Stimulated activated CD4-positive, alpha-beta T cell treated with anti-CD3 and anti-CD28 coated beads, TNF-alpha, amount 100 ng/mL, for 24 hours (primary cell): ENCODE measurements at places on chromosomes 5 and 9.

DNA sequence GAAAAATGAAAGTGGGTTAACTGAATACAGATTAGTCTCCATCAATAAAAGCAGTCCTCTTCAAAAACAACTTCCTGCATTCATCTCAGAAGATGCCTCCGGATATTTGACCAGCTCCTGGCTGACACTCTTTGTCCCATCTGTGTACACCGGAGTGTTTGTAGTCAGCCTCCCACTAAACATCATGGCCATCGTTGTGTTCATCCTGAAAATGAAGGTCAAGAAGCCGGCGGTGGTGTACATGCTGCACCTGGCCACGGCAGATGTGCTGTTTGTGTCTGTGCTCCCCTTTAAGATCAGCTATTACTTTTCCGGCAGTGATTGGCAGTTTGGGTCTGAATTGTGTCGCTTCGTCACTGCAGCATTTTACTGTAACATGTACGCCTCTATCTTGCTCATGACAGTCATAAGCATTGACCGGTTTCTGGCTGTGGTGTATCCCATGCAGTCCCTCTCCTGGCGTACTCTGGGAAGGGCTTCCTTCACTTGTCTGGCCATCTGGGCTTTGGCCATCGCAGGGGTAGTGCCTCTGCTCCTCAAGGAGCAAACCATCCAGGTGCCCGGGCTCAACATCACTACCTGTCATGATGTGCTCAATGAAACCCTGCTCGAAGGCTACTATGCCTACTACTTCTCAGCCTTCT lies 16.6 kb downstream of the F2R start:
- no peak for DNase-seq

DNA sequence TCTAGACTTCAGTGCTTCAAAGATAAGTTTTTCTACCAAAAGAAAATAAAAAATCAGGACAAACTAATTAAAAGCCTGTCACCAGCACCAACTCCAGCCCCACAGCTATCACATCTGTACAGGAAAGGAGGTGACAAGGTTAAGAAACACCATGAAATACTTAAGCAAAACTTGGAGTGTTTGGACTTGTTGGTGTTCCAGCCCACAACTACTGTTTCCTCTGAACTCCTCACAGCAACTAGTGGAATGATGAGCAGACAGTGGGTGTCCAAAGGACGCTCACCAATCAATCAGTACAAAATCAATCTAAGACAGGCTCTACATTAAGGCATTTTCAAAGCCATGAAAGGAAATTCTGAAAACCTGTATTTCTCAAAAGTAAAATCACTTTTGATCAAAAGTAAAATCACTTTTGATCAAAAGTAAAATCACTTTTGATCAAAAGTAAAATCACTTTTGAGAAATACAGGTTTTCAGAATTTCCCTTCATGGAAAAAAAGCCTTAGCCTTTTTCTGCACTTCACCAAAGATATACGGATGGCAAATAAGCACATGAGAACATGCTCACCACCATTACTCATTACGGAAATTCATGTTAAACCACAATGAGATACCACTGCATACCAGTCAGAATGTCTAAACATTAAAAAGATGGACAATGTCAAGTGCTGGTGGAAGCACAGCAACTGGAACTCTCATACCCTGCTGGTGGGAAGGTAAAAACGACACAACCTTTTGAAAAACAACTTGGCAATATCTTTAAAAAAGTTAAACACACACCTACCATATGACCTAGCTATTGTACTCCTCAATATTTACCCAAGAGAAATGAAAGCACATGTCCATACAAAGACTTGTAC lies 79.7 kb downstream of the MED27 start:
- DNase-seq, result no peak

GRCh38 chr5:14231156-14231555 lies 88.0 kb downstream of the TRIO start:
- no peak for DNase-seq

DNA sequence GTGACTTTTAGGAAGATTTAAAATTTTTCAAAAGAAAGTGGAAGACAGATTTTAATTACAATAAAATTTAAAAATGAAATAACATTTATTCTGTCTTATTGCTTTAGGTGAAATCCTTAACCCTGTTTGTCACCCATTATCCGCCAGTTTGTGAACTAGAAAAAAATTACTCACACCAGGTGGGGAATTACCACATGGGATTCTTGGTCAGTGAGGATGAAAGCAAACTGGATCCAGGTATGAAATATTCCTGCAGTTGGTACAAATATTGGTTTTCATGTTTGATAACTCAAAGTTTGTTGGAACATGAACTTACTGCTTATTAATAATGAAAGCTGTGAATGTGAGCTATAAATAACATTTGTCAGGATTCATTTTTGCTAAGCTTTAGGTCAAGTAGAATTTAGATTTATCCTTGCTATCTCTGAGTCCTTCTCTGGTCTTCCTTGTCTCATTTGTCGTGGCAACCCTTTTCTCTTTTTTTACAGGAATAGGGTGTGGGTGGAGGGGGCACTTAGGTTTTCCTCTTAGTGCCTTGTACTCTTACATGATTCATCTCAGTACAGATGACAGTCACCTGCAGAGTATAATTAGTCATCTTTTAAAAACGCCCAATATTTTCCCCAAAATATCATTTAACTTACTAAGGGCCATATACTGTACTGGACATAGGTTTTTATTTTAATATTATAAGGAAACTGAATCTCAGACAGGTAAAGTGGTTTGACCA lies 95.3 kb upstream of the RASGRF2 start:
- no peak for DNase-seq

DNA sequence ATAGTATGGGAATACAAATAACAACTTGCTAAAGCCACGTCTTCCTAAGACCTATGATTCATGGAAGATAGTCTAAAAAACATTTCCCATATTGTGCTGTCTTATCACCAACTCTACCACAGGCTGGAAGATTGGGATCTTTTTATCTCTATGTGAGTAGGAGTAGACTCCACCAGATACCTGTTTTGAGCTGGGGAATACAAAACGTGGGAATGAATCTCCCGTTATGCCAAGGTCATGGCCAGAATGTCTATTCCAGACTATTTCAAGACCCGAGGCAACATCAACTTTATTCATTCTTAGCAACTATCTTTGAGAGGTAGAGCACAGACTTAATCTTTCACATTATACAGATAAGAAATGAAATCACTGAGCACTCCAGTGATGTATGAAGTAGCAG lies 2350.9 kb upstream of the WWC1 start:
- DNase-seq, result no peak

GRCh38 chr5:33299621-33300208 lies 141.1 kb upstream of the TARS1 start:
- DNase-seq, result no peak
